Tracheal epithelial cell (primary cell): ENCODE measurements at places on chromosomes 5 and 9. TPM values are rescaled to one million over a fixed set of nuclear protein-coding genes. Genes with fewer than 3 reads are reported as not detected.

Gene TMEM8B
- 1.9 TPM in 2 replicates for total RNA-seq

Gene C9
- not detected in 2 replicates for total RNA-seq

Gene SPAG8
- total RNA-seq = under 0.01 TPM in 1 of 2 replicates, not detected in the other

Gene KCNN2
- 0.21 TPM in 1 of 2 replicates, not detected in the other for total RNA-seq

Gene GFI1B
- total RNA-seq = not detected in 2 replicates

Gene EGFLAM
- total RNA-seq = 3.0 TPM in 1 of 2 replicates, not detected in the other

Gene TRIO
- 53.1 and 140 TPM in 2 replicates for total RNA-seq

Gene PFN3
- not detected in 2 replicates for total RNA-seq

Gene DBH
- not detected in 2 replicates for total RNA-seq

Gene RAPGEF1
- 22.9 and 27.7 TPM in 2 replicates for total RNA-seq

Gene ASTN2
- 1.1 and 1.4 TPM in 2 replicates for total RNA-seq

Gene PHF24
- under 0.01 and 0.48 TPM in 2 replicates for total RNA-seq

Gene BNC2
- total RNA-seq = under 0.01 and 1.4 TPM in 2 replicates

Gene SLC6A3
- not detected in 2 replicates for total RNA-seq

Gene GFRA3
- not detected in 2 replicates for total RNA-seq

Gene GABRB2
- total RNA-seq = not detected in 2 replicates

Gene C5orf52
- not detected in 2 replicates for total RNA-seq

Gene CSF1R
- total RNA-seq = under 0.01 TPM in 1 of 2 replicates, not detected in the other

Gene PCBD2
- 2.4 and 6.4 TPM in 2 replicates for total RNA-seq

Gene FGD3
- 1.2 and 2.6 TPM in 2 replicates for total RNA-seq

Gene ANKRD55
- total RNA-seq = not detected in 2 replicates

Gene PRDM9
- total RNA-seq = under 0.01 TPM in 1 of 2 replicates, not detected in the other

Gene ACOT12
- not detected in 2 replicates for total RNA-seq

Gene CAMSAP1
- 20.9 and 42.4 TPM in 2 replicates for total RNA-seq

Gene FOXI1
- not detected in 2 replicates for total RNA-seq

Gene ACTL7B
- under 0.01 TPM in 1 of 2 replicates, not detected in the other for total RNA-seq

Gene SLC23A1
- 0.24 TPM in 1 of 2 replicates, not detected in the other for total RNA-seq

Gene SNCAIP
- total RNA-seq = under 0.01 TPM in 1 of 2 replicates, not detected in the other

Gene SLC38A9
- 33.5 and 35.7 TPM in 2 replicates for total RNA-seq

Gene NMUR2
- not detected in 2 replicates for total RNA-seq

Gene FAM53C
- 12.4 and 19.5 TPM in 2 replicates for total RNA-seq
